ENCODE measurements at places on chromosomes 7 and 10.

DNA sequence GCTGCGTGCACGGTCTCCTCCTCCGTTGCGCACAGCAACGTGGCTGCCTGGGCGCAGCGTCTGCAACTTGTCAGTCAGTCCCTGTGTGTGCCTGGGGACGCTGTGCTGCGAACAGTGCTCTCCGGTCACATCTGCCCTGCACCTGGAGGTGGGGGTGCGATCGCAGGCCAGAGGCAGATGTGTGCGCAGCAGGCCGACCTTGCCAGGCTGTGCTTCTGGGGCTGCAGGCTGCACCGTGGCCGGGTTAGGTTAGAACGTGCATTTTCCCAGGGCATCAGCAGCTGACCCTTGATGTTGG, 8.2 kb upstream of the GET4 start:
- DNase-seq, result no peak

DNA sequence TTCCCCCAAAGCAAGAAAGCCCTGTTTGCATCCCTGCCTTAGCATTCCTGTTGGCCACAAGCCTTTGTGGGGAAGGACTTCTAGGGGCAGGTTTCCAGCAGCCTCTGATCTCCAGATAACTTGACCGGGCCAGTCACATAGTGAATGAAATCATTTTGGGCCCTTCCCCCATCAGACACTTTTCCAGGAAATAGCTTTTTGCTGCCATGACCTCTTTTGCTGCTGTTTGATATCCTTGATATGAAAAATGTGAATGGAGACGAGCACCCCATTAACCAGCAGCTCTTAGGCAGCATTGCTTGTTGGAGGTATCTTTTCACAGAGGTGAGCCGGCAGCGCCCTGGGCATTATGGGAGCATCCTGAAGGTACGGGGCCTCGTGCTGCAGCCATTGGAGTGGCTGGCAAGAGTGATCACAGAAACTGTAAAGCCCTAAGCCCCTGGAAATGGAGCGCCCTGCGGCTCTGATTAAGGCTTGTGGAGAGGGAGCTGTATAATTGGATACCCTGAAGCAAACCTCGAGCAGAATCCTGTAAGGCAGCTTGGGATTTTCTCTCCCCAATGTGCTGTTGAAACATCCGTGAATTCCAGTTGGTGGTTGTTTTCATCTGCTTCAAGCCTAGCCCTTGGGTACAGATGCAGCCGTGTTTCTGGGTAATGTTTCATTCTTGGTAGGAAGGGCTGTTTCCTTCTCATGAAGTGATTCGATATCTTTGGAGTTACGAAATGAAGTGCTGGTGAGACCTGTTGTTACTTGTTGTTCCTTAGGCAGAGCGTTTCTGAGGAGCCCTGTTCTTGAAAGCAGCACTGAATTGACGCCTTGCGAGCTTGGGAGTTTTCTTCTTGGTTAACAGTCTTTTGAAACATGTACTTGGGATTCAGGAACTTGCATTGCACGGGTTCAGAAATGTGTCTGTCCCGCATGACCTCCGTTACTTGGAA, 179.0 kb downstream of the PTEN start:
- no peak for DNase-seq

GRCh38 chr7:5296611-5297226, 14.0 kb downstream of the SLC29A4 start:
- no peak for DNase-seq

DNA sequence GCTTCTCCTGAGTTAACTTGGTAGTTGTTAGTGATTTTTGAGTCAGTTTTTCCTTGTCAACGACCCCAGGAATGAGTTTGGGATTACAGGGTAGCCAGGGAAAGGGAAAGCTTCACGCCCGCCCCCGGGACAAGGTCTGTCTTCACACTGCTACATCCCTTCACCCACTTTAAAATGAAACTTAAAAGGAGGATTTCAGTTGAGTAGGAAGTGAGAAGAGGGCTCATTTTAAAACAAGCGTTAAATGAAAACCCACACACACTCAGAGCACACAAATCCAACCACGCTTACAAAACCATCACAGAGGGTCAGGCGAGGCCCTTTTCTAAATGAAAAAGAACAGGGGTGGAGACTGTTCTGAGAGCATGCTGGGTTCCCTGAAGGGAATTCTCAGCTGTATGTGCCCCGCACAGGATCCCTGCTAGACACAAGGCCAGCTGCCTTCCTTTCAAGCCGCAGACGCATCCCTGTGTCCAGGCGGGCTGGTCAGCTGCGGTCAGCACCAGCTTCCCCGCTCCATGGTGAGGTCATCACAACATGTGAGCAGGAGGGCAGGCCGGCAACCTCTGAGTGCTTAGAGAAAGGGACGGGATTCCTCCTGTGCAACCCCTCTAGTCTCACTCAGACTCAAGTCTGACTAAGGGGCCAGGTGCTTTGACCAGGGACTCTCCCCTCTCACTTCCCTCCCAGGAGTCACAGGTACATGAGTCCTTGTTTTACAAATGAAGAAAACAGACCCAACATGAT, 111.8 kb downstream of the EGFR start:
- DNase-seq, result no peak

DNA sequence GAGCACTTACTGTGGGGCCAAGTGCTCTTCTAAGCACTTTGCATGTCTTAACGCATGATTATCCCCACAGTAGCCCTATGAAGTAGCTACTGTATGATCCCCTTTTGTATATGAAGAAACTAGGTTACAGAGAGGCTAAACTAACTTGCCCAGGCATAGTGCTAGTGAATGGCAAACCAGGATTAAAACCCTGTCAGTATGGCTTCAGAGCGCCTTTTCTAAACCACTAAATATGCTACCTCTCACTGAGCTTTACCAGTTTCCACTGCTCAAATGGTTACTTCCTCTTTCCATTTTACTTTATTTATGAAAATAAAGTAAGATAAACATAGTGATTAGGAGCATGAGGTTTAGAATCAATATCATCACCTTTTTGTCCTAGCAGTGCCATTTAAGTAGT, 73.6 kb downstream of the PODXL start:
- DNase-seq, result no peak

- no peak for DNase-seq
Measured at GRCh38 chr7:24137338-24137737, 146.7 kb upstream of the NPY start.

GRCh38 chr7:41030673-41031072, 672.2 kb downstream of the INHBA start:
- DNase-seq, result no peak

- no peak for DNase-seq
Measured at GRCh38 chr10:86497621-86498020, 24.0 kb downstream of the WAPL start.

- DNase-seq, result no peak
Measured at GRCh38 chr7:28602282-28602681, 190.0 kb downstream of the CREB5 start.

DNA sequence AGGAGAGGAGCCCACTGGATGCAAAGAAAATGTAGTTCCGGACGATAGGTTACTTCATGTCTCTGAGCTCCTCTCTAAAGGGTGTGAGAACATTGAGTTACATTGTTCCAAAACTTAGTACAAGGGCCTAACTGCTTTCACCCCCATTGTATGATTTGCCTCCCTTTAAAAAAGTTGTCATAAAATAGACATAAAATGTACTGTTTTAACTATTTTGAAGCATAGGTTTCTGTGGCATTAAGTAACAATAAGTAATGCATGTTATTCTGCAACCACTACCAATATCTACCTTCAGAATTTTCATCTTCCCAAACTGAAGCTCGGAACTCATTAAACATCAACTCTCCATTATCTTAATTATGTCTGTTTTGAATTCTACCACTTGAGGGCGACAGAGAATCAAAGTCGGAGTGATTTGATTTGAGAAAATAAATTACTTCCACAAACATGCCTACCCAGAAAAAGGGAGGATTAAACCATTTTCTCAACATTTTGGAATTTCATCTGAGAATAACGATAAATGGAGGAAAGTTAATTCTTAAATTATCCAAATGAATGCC, 2.7 kb downstream of the IGFBP1 start:
- no peak for DNase-seq

GRCh38 chr10:110392868-110393740, 88.4 kb upstream of the SMNDC1 start:
- no peak for DNase-seq

DNA sequence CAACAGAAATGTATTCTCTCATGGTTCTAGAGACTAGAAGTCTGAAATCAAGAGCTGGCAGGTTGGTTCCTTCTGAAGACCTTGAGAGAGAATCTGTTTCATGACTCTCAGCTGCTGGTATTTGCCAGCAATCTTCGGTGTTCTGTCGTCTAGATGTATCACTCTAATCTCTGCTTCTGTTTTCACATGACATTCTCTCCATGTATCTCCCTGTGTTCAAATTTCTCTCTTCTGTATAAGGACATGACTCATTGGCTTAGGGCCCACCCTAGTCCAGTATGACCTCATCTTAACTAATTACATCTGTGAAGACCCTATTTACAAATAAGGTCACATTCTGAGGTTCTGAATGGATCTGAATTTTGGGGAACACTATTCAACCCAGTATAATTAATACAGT, 82.3 kb downstream of the ANKRD7 start:
- no peak for DNase-seq

GRCh38 chr7:155576900-155577508, 30.6 kb upstream of the CNPY1 start:
- no peak for DNase-seq

DNA sequence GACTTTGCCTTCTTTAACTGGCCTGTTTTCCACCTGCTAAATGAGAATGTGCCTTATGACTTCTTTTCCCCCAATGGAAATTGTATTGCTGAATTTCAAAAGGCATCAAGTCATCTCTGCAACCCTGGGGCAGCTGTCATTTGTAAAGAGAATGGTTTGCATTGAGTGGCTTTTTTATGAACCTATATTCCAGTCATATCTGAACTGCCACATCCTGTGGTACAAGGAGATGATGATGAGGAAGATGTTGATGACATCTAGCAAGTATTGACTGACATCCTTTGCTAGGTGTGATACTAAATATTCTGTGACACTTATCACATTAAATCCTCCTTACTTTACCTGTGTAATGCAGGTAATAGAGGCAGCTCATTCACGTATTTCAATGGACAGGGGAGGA, 88.3 kb upstream of the KIAA1217 start:
- no peak for DNase-seq

- DNase-seq, result no peak
Measured at GRCh38 chr10:76408646-76409045, 977.2 kb downstream of the LRMDA start.

GRCh38 chr7:25765110-25765655, 386.8 kb upstream of the NFE2L3 start:
- DNase-seq, result no peak

GRCh38 chr7:151503902-151504714, 15.6 kb downstream of the RHEB start:
- no peak for DNase-seq

- no peak for DNase-seq
Measured at GRCh38 chr7:74430961-74431466, 22.7 kb upstream of the GTF2IRD1 start.

GRCh38 chr7:55496906-55497305, 75.4 kb downstream of the VOPP1 start:
- no peak for DNase-seq

DNA sequence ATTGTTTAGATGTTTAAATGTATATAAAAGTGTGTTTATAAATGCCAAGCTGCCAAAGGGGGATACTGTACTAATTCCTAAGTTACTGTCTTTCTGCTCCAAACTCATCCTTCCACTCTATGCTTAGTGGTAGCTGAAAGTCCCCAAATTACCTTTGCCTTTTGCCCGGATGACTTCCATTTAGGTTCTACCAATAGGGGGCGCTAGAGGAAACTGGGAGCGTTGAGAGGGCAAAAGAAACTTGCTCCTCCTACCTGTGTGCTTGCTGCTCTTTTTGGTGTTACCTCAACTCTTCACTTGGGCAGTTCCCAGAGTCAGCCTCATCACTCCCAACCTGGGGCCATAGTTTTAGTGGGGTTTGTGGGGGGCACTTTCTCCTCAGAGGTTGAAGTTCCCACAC, 5.9 kb upstream of the OR2A25 start:
- no peak for DNase-seq

- no peak for DNase-seq
Measured at GRCh38 chr7:4040109-4040928, 641.8 kb upstream of the FOXK1 start.

DNA sequence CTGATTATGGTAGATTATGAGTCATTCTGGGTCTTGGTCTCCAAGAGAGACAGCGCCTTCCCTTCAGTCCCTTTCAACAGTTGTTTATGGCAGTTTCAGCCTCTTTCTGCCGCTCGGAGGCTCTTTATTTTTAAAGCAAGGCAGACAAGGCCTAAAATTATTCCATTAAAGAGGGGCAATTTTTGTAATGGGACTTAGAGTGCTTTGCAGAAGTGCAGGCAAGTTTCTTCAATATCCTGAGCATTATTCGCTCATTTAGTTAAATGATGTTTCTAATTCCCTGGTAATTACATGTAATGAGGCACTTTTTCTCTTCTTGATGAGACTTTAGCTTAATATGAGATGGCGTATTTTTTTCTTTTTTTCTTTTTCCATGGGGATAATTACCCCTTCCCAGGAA, 33.6 kb downstream of the BUB3 start:
- DNase-seq, result no peak

GRCh38 chr10:124356701-124357560, 61.8 kb downstream of the OAT start:
- no peak for DNase-seq

DNA sequence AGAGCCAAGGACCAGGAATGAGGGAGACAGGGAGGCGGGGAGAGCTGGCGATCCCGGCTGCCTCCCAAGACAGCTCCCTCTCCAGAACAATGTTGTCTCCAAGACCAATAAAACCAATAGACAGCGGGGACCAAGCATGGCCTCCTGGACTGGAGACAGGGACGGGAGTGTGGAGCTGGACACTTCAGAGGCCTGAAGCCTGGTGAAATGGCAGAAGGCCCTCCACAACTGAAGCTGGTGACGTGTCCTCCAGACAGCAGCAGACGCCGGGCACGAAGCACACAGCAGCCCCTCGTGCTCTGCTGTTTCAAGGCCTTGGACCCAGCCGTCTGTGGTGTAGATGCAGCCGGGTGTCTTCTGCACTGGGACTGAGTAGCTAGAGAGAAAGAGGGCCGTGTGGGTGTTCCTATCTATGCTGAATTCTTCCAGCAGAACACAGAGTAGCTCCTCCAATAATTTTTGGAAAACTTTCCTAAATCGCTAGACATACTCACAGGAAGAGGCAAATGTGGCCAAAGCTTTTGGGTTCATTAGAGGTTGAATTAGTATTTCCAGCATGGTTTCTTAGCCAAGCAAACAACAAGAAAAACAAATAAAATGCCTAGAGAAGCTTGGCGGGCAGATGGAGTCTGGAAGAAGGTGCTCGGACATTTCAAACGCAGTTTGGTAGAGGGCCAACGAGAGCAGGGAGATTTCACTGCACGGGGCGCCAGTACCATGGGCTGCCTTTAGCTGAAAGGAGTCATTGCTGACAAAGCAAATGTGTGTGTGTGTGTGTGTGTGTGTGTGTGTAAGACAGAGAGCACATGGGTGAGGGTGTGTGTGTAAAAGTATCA, 570.4 kb downstream of the TCERG1L start:
- DNase-seq, result no peak

- no peak for DNase-seq
Measured at GRCh38 chr10:56012101-56012500, 349.0 kb downstream of the ZWINT start.

- DNase-seq, result no peak
Measured at GRCh38 chr10:127908106-127908958, 1.4 kb downstream of the PTPRE start.
